ENCODE measurements at places on chromosomes 3 and 15.

- no peak for DNase-seq
These were observed 6.4 kb downstream of the C3orf52 start for GRCh38 chr3:112092496-112093179.

GRCh38 chr15:45133561-45133920 is 3.7 kb downstream of the DUOX1 start:
- DNase-seq, result no peak

GRCh38 chr15:95957861-95958260 is 372.6 kb upstream of the NR2F2 start:
- DNase-seq, result no peak

- no peak for DNase-seq
These were observed 347.7 kb upstream of the TGFBR2 start for GRCh38 chr3:30258426-30259392.

Measured in suppressor macrophage treated with lipopolysaccharide for 4 hours (primary cell).